Psoas muscle (tissue), 8 donors: ENCODE measurements at places on chromosomes 3 and 15. TPM values are rescaled to one million over a fixed set of nuclear protein-coding genes. Genes with fewer than 3 reads are reported as not detected.

The GRAMD1C gene
- polyA plus RNA-seq, result 0.20 TPM

The GRAMD2A gene
- polyA plus RNA-seq, result 0.01 TPM

DNA sequence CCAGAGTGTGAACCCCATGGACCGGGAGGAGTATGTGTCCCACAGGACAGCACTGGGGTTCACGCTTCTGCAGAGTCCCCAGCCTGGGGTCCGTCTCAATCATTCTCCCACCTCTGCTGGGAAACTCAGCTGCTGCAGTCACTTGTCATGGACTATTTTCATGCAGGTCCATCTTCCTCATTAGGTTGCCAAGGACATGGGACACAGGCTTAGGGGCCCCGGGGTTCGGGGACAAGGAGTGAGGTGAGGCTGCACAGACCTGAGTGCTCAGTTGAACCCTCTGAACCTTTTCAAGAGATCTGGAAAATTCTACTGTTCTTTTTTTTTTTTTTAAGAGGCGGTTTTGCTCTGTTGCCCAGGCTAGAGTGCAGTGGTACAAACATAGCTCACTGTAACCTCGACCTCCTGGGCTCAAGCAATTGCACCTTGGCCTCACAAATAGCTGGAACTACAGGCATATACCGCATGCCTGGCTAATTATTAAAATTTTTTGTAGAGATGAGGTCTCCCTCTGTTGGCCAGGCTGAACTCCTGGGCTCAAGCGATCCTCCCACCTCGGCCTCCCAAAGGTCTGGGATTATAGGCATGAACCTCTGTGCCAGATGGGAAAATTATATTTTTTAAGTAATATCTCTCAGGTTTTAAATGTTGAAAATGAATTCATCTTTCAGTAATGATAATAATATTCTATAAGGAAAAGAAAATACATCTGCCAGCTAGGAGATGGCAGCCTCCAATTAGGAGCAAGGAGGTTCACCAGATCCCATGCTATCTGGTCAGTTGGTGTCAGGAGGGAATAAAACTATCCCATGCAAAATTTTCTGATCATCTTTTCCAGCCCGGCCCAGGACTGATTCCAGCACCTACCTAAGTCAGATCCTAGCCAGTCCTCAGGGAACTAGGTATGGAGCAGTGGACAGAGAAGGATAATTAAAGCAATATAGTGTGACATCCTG, 45.2 kb downstream of the RPN1 start:
- no peak for DNase-seq

DNA sequence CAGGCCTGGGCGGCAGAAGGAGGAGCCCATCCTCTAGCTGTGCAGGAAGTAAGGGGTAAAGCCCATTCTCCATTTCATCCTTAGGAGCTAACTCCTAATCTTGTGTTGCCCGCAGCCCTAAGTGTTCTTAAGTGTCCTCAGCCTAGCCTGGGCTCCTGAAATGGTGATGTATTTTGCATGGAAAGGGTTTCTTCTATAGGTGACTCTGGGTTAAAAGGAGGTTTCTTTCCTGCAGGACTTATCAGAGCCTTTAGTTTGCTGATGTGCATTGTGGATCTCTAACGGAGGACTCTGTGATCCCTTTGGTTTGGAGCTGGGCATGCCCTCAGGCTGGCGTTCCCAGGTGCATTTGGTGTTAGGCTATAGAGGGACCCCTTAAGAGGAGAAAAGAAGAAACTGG, 48.5 kb upstream of the TRPM1 start:
- no peak for DNase-seq

- no peak for DNase-seq
These were observed 961.4 kb upstream of the CFAP20DC start for GRCh38 chr3:60011218-60011617.

DNA sequence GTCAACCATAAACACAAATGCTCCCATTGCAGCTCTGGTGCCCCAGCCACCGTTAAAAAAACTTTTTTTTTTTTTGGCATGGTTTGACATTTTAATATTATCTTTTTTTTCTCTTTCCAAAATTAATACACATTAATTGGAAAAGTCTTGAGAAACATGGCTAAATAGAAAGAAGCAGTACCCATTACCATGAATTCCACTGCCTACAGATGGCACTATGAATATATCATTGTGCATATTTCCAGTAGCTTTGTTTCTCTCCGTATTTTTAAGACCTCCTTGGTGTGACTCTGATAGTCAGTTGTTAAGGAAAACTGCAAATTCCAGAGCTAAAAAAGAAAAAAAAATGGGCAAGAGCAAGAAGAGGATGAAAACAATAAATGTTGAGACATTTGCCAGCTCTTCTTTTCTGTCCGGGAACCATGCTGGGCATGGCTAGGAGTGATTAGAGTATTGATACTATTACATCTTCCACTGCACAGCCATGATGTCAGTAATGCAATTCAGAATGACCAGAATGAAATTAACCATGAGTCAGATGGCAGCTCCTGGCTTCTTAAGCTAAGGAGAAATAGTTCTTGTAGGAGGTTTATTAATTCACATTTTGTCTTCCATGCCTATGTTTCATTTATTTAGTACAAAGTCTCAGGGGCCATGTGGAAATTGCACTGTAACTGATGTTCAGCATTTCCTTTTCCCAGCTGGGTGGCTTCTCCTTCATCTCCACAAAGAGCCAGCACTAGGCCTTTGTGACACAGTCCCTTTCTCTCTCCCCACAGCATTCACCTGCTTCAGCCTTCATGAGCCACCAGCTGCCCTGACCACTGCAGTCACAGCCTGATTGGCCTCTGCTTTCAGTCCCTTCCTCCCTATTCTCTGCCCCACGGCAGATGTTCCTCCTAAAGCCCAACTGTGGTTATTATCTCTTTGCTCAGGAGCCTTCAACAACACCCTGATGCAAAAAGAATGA, 31.8 kb downstream of the SLC7A14 start:
- DNase-seq, result no peak

GRCh38 chr15:61697796-61698195, 362.5 kb downstream of the VPS13C start:
- no peak for DNase-seq

GRCh38 chr3:124607163-124607562, 123.1 kb upstream of the UMPS start:
- DNase-seq, result no peak
